KBM-7 (cell line): ENCODE measurements at places on chromosomes 11 and 22.

DNA sequence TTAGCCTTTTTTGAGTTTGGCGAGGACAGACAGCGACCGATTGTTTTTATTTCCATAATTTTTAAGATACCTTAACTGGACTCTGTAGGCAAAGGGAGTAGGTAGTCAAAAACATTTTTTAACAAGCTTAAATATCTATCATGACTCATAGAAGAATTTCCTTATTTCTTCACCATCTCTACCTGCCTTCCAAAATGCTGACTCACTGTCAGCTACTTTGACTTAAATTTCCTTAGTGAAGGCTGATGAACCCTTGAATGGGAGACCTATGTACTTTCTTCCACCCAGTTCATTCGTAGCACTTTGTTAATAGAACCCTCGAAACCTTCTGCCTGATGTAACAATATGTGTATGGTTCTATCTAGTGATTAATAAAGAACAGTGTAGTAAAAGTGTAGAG, 1.1 kb upstream of the MTMR2 start:
- peak; percentile 24 for DNase-seq

- peak; percentile 86 for DNase-seq
These were observed 626 bp downstream of the TRIM22 start for GRCh38 chr11:5690216-5690615.

DNA sequence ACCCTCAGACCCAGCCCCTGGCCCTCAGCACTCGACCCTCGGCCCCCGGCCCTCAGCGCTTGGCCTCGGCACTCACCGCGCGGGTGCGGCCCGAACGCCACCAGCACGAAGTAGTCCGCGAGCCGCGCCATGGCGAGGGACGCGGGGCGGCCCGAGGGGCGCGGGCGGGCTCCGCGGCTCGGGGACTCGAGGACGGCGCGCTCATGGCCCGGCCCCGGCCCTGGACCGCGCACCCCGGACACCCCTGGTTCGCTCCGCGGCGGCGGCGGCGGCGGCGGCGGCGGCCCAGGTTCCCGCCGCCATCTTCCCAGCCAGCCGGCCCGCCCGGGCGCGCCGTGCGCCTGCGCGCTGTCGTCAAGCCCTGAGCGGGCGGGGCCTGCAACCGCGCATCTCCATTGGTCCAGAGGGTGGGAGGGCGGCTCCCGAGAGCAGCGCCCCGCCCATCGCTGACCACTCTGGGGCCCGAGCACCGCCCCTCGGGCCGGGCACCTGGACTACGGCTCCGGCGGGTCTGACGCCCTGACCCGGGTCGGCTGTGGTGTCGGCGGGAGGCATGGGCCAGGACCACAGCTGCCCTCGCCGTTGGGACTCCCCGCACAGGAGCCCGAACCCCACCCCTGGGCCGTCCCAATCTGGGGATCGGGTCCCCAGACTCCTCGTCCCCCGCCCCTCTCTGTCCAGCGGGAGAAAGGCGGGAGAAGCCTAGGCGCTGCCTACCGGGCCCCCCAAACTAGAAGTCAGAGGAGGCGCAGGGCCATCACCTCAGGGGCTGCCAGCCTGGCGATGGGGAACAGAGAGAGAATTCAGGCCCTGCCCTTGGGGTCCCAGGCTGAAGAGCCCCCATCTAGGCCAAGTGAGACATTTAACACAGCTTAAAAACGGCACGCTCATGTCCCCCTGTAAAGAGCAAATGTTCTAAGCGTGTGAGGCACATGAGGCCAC, at the start of gene SBF1:
Gene SBF1, minus strand, starts transcription at position 326 of the 942 bp plus-strand sequence. Its CDS starts 195 bp downstream, at position 131.
- DNase-seq = peak; percentile 83

- DNase-seq = no peak
These were observed 59.4 kb downstream of the GLYATL1 start for GRCh38 chr11:58998480-58999290.

GRCh38 chr22:48605856-48606481, 1221.7 kb downstream of the BRD1 start:
- DNase-seq = no peak

- no peak for DNase-seq
These were observed 79.5 kb downstream of the RAB30 start for GRCh38 chr11:82992223-82992622.

- no peak for DNase-seq
These were observed 1.6 kb upstream of the B4GAT1 start for GRCh38 chr11:66349084-66349386.

DNA sequence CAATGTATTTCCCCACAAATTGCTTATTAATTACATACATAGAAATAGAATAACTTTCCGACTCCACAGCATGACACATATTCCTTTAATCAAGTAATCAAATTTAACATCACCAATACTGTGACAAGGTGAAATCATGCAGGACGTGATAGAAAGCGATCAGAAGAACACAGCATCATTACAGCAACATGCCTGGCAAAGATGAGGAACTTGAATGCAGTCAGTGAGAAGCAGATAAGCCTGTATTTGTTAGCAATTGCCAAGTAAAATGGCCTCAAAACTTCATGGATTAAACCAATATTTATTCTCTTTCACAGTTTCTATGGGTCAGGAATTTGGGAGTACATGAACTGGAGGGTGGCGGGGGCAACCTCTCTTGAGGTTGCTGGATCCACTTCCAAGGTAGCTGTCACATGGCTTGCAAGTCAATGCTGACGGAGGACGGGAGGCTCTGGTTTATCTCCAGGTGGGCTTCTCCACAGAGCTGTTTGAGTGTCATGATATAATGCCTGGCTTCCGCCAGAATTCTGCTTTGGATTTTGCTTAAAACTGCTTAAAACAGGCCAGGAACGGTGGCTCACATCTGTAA, 12.0 kb upstream of the TEAD1 start:
- DNase-seq = no peak
